ENCODE measurements at places on chromosomes 7 and 10.

DNA sequence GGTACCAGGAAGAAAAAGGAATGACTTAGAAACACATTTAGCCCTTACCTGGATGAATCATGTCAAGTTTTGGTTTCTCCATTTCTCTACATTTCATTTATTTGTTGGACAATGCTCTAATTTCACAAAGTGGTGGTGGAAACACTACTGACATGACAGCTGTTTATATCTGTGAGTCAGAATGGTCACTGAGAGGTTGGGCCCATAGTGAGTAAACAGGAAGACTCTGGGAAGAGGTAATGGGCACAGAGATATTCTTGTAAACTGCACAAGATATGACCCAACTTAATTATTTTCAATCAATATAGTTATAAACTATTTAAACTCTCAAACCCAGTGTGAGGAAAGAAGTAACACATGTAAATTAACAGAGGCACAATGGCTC lies 176.3 kb upstream of the MEOX2 start:
- no peak for DNase-seq

DNA sequence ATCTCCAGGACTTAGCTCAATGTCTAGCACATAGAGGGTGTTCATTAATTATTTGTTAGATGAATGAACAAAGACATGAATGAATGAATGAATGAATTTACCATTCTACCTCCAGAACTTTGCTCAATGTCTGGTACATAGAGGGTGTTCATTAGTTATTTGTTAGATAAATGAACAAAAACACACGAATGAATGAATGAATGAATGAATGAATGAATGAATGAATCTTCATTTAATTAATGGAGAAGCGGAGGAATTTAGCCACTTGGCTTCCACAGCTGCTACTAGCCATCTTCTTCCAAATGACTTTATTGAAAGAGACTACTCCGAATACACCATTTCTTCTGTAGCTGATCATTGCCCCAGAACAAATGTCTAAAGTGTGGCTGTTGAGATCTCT lies 368.9 kb downstream of the FRMD4A start:
- no peak for DNase-seq

GRCh38 chr7:92489634-92490033 lies 11.9 kb upstream of the ERVW-1 start:
- no peak for DNase-seq

GRCh38 chr7:133126422-133126821 lies 44.5 kb upstream of the CHCHD3 start:
- no peak for DNase-seq

DNA sequence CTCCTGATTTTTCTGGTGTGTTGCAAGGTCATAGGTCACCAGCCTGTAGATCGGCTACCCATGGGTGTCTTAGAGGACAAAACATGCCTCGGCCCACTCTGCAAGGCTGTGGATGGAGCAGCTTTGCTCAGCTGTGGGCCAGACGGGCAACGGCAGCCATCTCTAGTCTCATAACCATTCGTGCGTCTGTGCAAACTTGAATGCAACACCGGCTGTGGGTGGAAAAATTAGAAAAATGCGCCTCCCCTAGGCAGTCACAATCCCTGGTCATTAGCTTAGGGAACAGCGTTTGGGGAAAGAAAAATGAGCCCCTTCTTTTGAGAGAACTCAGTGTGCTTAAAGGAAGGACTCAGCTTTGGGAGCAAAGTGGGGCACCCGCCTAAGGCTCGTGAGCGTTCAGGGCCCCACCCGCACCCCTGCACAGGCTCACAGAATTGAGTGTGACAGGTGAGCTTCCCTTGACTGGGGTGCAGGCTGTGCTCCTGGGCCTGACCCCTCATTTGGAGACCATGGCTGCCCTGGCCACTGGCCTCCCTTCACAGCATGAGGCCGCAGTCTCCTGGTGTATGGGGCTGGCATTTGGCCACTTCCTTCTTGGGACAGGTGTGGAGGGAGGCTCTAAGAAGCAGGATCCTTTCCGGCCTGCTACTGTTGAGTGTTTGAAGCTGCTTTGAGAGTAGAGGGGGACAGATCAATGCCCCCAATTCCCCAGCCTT lies 148.0 kb downstream of the C10orf105 start:
- DNase-seq = no peak

- DNase-seq = no peak
These were observed 168.4 kb downstream of the BTAF1 start for GRCh38 chr10:92091965-92092364.
